ENCODE measurements at places on chromosomes 7 and 10.

DNA sequence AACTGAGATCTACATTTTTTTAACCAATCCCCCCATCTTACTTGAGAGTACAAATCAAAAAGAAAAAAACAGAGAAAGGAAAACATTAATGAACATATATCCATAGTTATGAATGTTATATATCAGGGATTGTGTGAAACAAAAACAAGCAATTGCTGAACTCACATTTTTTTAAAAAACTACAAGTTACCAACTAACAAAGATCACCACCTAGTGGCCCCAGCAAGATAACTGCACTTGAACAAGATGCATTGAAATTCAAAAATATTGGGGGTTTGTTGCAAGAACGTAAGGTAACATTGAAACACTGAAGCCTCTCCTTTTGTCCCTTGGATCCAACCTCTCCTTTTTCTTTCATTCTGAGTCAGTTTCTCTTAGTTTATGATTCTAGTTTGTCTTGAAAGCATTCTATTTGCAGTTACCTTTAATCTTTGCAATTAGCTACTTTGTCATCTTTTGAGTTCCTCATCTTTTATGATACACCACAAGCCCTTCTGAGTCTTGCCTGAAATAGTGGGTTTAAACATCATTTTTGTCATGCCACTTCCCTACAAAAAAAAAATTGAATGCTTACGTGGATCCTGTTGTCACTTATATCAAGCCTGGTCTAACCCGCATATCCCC lies 87.3 kb upstream of the TES start:
- DNase-seq = no peak

DNA sequence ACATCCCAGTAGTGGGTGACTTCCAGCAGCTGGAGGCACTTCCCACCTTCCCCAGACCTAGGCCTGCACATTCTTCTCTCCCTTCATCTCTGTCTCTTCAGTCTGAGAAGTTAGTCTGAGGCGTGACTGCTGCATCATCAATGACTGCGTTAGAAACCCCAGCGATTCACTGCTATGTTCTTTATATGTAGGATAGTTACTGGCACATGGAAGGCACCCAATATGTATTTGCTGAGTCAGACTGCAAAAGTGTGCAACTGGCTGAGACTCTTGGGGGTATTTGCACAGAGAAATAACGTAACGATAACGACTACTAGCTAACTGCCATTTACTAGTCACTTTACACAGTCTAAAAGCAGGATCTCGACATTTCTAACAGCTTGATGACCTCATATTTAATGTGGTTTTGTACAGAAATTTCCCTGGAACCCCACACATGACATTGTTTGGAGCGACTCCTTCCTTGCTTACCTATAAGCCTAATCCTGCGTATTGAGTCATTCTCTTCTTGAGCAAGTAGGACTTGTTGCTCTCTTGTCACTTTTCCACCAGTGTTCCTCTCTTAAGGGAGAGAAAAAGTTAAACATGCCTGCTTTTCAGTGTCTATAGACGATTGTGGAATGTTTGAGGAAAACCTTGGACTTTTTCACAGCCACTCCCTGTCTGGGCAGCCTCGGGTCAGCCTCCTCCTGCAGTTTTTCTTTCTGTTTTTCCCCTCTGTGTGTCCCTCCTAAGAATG lies 45.5 kb downstream of the THNSL1 start:
- DNase-seq = no peak

GRCh38 chr7:5419539-5420066 lies 4.0 kb downstream of the TNRC18 start:
- DNase-seq = no peak

DNA sequence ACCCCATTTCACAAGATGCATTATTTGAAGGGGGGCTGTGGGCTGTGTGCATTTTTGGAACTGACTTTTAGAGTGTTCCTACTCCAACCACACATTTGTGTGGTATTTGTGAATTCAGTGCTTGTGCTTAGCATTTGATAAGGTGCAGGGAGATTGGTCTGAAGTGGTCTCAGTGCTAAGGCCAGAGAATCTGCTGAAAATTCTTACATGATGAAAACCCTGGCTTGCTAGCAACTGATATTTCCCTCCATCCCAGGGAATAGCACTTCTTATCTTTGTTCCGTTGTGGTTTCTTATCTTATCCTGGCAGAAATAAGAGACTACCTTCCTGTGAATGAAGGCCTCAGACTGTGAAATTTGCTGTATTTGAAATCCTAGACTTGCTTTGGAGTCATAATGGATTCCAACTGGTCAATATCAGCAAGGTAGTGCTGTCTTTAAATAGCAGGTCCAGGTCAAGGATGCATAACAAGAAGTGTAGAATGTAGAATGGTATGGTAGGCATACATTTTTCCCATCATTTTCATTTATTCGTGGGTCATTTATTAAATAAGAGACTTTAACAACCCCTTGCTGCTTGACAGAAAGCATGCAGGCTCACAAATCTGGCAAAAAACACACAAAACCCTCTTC lies 986.9 kb downstream of the REEP3 start:
- DNase-seq = no peak

- no peak for DNase-seq
Measured at GRCh38 chr10:92811986-92812385, 36.3 kb upstream of the EXOC6 start.

GRCh38 chr7:48971173-48971572 lies 46.8 kb downstream of the CDC14C start:
- no peak for DNase-seq

- no peak for DNase-seq
Measured at GRCh38 chr7:141648276-141649114, 53.5 kb downstream of the DENND11 start.

DNA sequence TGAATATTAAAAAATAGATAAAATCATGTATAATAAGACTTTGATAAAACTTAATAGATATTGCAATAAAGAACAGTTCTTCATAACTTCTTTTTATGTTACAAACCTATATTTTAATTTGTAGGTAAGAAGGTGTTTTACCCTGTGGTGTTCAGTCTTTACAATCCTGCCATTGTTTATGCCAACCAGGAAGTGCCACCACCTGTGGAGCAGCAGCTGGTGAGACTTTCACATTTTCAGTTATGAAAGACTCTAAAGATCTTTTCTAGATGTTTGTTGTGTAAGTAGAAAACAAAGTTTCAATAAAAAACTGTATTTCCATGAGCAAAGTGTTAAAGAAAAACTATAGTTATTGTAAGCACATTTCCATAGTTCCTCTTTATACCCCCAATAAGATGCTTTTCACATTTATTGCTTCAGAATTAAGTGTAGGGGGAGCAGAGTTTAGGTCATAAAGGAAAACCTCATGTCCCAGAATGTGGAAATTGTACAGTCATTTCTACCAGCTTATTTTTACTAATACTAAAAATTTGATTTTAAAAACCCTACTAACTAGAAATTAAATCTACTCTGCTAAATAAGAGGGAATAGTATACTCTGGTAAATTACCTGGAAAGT lies 28.7 kb downstream of the CSGALNACT2 start:
- no peak for DNase-seq

DNA sequence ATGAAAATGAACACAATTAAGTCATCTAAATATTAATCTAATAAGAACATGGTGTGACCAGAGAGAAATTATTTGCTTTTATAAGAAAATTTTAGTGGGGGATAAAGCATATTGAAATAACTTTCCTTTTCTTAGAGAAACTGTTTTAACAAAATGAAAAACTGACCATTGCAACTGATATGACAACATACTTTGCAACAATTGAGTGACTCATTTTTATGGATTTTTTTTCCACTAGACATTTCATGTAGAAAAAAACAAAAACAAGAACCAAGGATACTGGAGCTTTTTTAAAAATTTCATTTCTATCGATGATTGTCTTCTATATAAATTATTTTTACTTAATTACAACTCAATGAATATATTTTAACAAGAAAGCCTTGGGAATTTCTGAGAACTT lies 90.0 kb downstream of the C1GALT1 start:
- DNase-seq = no peak

GRCh38 chr10:77859865-77860282 lies 66.7 kb downstream of the DLG5 start:
- DNase-seq = no peak

- DNase-seq = no peak
Measured at GRCh38 chr7:18693406-18693805, 197.9 kb downstream of the HDAC9 start.

GRCh38 chr10:110029450-110029849 lies 21.7 kb downstream of the ADD3 start:
- no peak for DNase-seq

DNA sequence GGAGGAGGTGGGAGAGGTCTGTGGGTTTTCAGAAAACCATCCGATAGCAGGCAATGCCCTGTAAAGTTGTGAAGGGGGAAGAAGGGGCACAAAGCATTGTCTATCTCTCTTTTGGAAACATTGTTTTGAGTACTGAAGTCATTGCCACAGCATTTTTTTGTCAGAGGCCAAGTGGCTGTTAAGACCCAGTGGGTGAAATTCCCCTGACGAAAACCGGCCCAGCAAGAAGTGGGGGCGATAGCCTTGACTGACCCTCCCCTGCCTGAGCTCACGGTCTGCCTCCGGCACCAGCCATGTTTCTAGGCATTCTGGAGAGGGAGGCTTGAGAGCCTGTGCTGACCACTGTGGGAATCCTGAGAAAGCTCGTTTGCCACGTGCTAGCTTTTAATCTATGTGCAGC lies 144.7 kb downstream of the RPS24 start:
- no peak for DNase-seq

DNA sequence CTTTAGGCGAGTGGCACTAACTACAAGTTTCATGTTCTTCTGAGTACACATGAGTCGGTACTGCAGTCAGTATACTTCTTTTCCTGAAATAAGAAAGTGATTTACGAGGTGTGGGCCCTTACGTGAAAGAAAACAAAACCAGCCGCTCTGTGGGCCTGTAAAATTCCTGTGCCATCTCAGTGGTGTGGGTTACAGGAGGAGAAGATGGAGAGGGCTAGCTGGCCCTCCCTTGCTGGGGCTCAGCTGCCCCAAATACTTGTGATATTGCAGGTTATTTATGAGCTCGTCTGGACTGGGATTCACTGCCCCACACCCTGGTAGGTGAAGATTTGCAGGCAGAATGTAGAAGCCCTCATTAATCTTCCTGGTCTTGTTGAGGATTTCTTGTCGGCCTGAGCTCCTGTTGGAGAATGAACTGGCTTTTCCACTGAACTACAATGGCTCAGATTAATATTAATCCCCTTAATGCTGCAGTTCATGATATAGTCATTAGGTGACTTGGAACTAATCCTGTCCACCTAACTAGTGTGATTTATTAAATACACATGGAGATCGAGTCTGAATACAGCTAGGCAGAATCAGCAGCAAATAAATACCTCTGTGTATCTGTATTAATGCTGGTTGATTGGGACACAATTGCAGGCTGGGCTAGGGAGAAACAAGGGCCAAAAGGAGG lies 68.0 kb downstream of the GBF1 start:
- no peak for DNase-seq

- no peak for DNase-seq
Measured at GRCh38 chr10:62584731-62585130, 210.6 kb downstream of the ZNF365 start.

DNA sequence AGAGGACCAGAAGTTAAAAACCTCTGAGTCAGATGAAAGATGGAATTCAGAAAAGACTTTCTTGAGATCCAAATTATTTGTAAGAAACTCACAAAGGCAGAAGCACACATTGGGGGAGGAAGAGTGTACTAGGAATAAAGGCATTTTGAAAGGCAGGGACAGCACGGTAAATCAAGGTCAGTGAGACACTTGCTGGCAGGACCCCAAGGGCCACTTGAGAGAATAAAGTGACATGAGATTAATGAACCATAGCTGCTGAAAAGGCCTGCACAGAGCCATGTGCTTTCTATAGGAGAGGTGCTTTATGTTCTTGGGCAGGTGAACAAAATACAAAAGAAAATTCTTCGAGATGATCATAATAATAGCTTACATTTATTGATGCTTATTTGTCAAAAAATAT lies 929.9 kb upstream of the MBL2 start:
- DNase-seq = no peak

DNA sequence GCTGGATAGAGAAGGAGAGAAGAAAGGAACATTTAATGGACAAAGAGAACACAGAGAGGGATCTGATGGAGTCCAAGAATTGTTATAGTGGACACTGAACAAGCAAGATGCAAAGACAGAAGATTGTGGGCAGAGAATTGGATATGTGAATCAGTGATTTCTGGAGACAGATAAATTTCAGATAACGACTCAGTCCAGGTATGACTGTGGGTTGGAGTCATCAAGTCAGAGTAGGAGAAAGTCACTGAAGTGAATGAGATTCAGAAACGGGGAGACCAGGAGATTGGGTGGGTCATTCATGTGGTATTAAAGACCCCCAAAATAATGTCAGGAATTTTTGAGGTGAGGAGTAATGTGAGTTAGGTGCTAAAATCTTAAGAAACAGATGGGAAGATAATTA lies 23.0 kb downstream of the ASB4 start:
- DNase-seq = no peak

DNA sequence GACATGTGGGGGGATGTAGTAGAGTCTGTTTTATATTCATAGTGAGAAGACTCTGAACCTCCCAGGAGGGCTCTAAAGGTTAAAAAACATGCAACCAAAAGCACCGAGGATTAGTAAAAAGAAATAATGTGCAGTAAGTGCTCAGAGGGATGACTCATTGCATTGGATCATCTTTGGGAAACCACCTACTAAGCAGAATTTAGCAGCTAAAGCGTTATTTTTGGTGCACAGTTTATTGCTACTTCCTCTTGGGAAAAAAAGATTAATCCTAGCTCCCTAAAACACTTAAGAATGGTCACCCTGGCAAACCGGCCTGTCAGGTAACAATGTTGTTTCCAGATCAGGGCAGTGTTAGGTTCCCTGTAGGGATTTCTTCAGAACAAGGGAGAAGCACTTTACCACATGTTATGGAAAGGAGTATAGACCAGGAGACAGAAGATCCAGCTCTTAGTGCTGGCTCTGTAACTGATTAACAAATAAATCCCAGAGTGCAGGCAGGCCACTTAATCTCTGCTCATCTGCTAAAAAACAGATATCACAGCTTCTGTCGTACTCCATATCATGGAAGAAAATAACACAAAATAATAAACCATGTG lies 44.8 kb upstream of the FAM133B start:
- DNase-seq = no peak
